Suppressor macrophage treated with lipopolysaccharide for 4 hours (primary cell): ENCODE measurements at places on chromosomes 11 and 22.

DNA sequence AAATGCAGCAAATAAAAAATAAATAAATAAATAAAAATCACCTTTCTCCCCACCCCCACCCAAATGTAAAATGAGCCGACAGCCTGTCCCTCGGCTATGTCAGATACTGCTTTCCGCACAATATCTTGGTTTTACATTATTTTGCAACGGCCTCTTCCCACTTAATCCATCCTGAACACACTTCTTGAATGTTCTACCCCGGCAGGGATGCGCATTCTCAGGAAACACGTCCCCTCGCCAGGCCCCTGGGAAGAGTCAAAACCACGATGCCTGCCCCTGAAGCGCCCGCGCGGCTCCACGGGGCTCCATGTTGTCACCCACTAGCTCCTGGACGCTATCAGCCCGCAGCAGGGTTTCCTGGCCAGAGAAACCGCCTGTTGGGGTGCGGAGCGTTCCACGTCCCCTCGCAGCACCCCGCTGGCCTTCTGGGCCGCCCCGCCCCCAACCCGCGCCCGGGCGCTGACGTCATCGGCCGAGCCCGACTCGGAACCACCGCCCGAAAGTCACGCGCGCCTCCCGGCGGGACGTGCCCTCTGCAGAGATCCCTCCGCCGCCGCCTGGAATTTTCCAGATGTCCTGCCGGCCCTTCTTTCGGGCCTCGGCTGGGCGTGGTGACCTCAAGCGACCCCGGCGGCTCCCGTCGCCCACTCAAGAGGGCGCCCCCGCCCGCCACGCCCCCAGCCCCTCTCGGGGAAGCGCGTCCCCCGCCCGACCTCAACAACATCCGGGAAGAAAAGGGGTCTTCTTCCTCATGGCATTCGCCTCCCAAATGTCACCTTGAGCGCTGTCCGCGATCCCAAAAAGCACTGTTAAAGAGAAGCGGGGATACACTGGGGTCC lies 585 bp upstream of the NEAT1 start:
- peak; percentile 100 for DNase-seq

DNA sequence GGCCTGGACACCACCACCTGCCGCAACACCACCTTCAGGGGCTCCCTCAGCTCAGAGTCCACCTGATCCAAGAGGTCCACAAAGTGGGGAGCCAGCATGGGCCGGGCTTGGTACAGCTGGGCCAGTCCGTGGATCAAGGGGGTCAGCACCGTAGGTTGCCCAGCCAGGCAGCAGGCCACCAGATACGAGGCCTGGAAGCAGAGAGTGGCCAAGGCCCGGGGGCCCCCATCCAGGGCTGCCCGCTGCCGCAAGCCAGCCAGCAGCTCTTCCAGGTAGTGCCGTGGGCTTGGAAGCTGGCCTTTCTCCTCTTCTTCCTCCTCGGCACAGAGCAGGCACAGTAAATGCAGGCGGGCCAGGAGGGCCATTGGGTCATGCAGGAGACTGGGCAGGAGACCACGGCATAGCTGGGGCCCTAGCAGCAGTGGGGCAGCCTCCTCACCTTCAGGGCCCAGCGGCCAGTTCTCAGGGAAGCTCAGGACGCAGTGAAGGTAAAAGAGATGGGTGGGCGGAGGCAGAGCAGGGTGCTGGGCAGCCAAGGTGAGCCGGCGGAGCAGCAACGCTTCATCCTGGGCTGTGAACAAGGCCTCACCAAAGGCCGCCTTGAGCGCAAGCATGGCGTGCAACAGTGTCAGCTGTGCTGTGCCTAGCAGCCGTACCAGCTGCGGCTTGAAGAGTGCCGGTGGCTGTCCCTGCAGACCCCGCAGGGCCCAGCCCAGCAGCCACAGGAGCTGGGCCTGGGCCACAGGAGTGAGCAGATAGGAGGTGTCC lies 1.7 kb downstream of the AP5B1 start:
- DNase-seq, result no peak

GRCh38 chr22:22863001-22863400 lies 24.6 kb upstream of the IGLL5 start:
- no peak for DNase-seq

- DNase-seq, result no peak
Measured at GRCh38 chr22:27260087-27260698, 541.4 kb downstream of the MN1 start.

DNA sequence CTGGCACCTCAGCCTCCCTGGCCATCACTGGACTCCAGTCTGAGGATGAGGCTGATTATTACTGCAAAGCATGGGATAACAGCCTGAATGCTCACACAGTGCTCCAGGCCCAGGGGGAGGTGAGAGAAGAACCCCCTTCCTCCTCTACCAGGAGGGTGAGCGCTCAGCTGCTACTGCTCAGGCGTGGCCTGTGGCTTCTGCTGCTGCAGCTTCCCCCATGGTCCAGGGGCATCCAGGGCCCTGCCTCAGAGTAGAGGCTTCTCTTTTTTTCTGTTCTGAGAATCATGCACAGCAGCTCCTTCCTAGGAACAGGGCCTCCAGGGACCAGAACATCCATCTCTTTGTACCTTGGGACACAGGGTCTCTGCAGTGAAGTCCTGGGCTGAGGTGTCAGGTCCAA lies 83.1 kb downstream of the VPREB1 start:
- no peak for DNase-seq

DNA sequence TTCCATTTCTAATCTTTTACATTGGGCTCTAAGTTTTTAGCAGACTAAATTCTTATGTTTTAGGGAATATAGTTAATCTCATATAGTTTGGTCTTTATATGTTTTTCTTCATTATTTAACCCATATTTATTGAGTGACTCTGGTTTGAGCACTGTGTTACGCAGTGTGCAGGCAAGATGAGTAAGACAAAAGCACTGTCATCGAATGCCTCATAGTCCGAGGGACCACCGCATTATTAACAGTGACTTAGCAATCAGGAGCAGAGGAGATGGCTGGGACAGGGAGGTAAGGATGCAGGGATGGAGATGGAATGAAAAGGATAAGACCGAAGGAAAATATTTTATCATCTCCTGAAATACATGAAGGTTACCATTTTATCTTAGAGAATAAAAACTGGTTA lies 65.2 kb upstream of the CTSC start:
- DNase-seq, result no peak

DNA sequence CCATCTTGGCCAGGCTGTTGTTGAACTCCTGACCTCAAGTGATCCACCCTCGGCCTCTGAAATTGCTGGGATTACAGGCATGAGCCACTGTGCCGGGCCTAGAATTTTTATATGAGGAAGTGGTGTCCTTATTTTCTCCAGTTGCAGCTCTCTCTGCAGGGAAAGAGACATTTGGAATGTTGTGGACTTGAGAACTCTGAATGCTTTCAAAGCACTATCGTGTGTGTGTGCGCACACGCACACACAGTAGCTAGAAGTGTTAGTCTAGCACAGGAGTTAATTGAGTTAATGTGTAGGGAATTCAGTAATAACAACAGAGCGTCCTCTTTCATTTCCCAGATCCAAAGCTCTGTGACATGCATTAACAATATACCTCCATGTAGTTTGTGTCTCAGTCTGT lies 164.0 kb upstream of the RASSF10 start:
- no peak for DNase-seq

DNA sequence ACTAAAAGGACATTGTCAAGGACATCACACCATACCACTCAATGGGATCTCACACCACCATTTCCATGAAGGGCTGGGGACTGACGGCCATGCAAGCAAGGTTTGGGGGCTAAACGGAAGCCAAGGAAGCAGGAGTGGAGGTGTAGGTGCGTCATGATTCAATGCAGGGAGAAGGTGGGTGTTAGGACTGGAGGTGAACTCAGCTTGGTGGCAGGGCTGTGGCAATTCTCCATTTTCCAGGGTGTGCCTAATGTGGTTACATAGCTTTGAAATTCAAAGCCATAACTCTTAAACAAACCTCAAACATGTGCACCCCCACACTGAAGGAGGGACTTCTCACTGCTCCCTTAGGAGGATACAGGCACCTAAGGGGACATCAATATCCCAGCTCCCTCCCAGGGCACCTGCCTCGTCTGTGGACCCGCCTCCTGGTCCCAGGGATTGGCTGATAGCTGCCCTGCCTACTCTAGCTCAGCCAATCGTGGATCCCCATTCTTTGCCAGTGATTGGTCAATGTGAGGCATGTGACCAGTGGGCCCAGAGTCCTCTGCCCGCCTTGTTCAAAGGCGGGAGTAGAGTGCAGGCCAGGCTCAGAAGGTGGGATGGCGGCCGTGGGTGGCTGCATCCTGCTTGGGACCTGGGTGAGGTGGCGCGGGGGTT lies 64.6 kb downstream of the CTTN start:
- DNase-seq, result no peak

GRCh38 chr11:84687433-84687832 lies 939.7 kb downstream of the DLG2 start:
- DNase-seq, result no peak

GRCh38 chr22:44197271-44197670 lies 16.5 kb downstream of the PARVG start:
- no peak for DNase-seq

GRCh38 chr11:86335131-86335767 lies 33.2 kb downstream of the HIKESHI start:
- DNase-seq, result no peak

DNA sequence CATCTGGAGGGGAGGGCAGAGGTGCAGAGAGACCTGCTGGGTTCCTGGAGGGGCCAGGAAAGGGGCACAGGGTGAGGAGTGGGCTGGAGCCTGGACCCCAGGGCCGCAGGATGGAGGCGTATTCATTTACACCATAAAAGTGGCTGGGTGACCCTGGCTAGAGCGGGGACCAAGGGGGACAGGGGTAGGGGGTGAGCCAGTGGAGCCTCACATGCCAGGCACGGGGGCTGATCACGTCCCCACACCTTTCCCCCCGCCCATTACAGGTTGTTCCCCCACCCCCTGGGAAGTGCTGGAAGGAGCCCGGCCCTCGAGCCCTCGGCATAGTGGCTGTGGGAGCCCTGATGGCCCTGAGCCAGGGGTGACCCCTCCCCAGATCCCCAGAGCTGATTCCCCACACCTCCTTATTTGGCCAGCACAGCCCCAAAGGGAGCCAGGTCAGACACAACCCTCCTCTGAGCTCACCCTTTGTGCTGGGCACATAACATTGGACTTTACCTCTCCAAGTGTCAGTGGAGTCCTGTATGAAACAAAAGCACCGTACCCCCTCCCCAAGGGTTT lies 781 bp downstream of the TCIRG1 start:
- DNase-seq, result peak; percentile 24

GRCh38 chr11:68813773-68814172 lies 27.9 kb downstream of the CPT1A start:
- no peak for DNase-seq

GRCh38 chr11:68146010-68146540 lies 24.9 kb upstream of the CHKA start:
- peak; percentile 72 for DNase-seq

DNA sequence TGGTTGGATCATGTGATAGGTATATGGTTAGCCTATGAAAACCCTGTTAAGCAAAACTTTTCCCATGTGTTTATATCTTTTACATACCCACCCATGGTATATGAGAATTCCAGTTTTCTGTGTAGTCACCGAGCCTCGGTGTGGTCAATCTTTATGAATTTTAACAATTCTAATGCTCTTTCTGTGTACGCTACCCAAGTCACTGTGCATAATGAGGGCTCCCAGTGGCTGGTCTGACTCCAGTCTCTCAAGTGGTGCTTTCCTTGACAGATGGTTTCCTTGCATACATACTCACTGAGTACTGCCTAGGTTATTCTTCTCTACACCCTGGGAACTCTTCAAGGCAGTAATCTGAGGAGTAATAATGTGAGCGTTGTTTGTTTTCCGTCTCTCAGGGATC lies 17.6 kb downstream of the MUC15 start:
- DNase-seq, result no peak

DNA sequence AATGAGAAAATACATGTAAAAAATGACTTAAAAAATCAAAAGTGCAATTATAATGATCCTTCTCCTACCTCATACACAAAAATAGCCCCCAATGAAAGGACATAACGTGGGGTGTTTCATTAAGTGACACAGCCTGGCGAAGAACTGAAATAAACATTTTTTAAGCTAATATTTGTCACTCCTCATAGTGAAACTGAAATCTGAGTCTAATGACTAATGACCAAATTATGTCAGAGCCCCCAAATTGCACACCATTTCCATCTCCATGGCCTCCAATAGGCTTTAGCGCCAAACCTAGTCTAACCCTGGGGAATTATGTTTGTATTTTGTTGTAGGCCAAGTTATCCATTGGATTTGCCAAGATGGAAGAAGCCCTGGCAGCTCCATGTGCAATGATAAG lies 119.1 kb downstream of the WT1 start:
- DNase-seq, result peak; percentile 32

DNA sequence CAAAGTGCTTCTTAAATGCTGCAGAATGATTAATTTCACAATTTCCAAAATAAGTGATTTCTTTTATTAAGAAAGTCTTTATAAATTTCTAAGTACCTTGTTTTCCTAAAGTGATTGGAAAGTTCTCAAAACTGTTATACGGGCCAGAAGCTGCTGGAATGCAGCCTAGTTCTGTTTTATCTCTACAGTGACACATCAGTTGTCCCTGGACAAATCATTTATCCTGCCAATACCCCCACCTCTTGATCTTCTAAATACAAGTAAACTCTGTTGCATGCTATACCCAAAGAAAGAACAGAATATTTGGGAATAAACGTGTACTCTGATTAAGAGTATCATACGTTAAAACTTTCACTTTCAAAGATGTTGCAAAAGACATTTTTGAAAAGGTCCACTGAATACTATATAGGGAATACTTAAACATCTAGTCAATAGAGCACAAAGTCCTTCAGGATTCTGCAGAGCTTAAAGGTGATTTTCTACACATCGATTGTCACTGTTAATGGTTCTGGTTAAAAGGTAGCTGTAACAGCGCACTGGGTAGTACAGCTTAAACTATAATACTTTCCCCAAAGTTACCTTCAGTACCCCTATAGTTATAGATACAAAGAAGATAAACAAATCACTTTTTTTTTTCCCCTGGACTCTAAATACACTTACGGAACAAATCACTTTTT lies 92.1 kb upstream of the APOA1 start:
- DNase-seq, result peak; percentile 20

DNA sequence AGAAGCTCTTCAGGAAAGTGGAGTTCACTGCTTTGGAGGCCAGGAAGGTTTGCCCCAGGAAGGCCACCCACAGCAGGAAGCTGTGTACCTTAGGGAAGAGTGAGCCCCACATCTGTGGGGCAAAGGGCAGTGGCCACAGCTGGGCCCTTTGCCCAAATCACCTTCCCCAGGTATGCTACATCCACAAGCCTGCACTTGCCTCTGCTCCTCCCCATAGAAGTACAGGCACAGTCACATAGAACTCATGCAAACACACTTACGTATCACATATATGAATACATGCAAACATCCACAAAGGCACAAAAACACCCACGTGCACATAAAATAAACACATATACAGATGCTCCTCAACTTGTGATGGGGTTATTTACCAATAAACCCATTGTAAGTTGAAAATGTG lies 2.1 kb downstream of the TRIM29 start:
- no peak for DNase-seq

DNA sequence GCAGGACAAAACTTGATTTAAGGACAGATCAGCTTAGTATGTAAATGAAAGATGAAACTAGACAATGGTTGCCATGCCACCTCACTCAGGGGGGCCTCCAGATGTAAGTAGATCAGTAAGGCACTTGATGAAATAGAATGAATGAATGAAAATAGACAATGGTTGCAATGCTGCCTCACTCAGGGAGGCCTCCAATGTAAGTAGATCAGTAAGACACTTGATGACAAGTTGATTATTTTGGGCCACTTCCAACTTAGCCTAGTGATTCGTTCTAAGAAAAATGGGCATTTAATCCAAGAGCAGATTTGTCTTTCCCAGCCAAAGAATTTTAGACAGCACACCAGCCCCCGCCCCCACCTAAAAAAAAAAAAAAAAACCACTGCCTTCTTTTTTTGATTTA lies 19.2 kb upstream of the SLC5A12 start:
- DNase-seq, result no peak

GRCh38 chr22:33000342-33001280 lies 57.6 kb downstream of the SYN3 start:
- peak; percentile 50 for DNase-seq
